Sciatic nerve (tissue), 2 donors: ENCODE measurements at places on chromosomes 16 and 17. TPM values are rescaled to one million over a fixed set of nuclear protein-coding genes. Genes with fewer than 3 reads are reported as not detected.
A peak's percentile ranks its signal among the peaks of the same experiment; 100 is the strongest.

GRCh38 chr16:67184453-67184994 lies 761 bp upstream of the MATCAP1 start:
- DNase-seq: no peak

GRCh38 chr16:46688101-46688653 lies 801 bp downstream of the VPS35 start:
- DNase-seq: peak; percentile 66

DNA sequence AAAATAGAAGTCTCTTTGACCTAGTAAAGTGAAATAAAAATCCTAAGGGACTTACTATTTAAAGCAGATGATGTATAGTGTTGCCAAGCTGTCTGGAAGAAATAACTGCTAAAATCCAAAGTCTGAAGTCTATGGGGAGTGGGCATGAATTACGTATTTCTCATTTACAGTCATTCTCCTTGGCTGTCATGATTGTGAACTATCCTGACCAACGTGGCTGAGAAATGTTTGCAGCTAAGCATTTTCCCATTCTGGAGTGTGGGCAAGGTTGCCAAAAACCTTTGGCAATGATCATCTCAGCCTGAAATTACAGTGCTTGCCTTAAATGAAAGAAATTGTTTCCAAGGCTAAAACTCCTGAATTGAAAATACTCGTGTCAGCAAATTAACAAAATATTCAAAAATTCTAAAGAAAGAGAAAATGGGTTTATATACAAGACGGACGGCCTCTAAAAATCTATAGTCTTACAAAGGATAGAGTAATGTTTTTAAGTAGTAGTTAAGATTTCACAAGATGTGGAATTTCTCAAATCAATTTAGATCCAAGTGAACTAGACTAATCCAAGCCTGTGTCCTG lies 77.0 kb downstream of the CACNG1 start:
- DNase-seq: no peak

Gene SAMD14
- 2.5 TPM for total RNA-seq

- no peak for DNase-seq
Measured at GRCh38 chr17:81553018-81553615, 964 bp upstream of the FAAP100 start.

- DNase-seq: no peak
Measured at GRCh38 chr17:2323629-2324314, 12.5 kb downstream of the TSR1 start.

Gene RHBDL1
- 1.6 TPM for total RNA-seq

DNA sequence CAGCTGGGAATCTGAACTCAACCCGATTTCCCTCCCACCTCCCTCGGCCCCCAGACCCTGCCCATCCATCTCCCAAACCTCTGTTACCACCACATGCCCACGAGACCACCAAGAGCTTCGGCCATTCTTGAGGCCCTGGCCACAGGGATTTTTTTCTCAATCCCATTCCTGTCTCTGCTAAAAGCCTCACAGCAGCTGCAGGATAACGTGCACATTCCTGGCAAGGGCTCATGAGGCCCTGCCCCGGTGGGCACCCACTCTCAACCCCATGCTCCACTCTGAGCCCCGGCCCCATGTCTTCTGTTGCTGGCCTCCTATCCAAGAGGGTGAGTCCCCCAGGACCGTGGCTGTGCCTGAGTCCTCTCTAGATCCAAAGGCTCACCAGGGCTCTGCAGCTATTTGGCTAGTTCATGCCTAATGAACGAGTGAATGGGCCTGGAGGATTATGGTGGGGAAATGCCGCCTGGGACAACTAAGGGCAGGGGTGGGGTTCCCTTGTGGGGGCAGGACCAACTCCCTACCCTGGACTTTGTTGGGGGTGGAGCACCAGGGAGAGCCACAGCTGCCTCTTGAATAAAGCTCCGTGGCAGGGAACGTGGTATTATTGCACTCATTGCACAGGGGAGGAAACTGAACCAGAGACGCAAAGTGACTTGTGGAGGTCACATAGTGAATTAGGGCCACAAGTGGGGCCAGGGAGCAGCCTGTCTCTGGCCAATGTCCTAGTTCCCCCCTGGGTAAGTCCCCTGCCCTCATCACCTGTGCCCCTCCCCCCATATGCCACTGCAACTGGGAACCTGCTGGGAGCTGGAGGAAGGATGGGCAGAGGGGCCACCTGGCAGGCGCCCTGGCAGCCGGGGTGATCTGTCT lies 113.8 kb upstream of the SMURF2 start:
- no peak for DNase-seq

DNA sequence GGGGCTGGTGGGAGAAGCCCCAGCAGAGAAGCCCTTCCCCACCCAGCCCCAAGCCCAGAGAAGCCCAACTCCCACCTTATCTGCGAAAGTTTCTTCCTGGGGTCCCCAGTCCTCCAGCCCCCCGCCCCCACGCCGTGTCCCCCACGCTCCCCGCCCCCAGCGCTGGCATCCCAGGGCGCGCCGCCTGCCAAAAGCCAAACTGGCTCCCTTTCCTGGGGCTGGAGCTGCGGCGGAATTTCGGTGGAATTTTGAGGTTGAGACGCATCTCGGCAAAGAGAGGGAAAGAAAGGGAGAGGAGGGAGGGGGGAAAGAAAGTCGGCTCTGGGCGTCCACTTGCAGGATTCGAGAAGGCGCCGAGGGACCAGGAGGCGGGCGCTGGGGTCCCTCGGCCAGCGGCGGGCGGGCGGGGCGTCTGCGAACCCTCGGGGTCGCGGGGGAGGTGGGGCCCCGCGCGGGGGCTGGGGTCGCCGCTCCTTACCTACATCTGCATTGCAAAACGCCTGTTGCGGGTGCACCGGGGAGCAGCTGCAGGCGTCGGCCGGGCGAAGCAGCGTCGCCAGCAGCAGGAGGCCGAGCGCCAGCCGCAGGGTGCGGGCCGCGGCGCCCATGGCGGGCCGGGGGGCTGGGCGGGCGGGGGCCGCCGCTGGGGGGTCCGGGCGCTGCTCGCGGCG lies 571 bp downstream of the TIMP2 start:
- DNase-seq: no peak

GRCh38 chr17:77096570-77097214 lies 44.1 kb upstream of the SEC14L1 start:
- no peak for DNase-seq

Gene HIGD1B
- total RNA-seq: 5.8 TPM

DNA sequence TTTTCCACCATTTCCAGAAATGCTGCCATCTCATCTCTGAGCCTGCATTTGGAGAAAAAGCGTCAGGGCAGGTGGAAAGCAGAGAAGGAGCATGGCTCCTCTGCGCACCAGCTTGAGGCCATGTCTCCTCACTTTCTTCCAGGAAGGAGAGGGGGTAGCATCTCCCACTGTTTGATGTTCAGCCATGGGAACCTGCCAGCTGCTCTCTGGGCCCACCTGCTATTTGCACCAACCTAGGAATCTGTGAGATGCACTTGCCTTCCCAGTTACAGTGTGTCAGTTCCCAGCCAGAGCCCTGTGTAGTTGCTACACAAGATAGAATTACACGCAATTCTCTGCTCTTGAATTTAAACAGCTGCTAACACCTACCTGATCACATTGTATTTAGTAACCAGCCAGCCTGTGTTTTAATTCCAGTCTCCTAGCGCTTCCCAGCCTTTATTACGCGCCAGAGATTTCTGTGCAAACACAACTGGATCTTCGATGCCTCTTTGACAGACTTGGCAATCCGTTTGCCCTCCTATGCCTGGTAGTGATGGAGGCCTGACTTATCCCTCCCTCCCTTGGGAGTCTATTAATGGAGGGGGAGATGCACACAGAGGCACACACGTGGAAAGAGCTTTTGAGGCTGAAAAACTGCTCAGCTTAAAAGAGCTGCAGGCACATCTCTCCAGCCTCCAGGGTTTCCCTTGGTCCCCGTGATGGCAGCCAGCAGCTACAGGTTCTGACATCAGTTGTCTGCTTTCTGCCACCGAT lies 98.1 kb upstream of the SEC14L1 start:
- no peak for DNase-seq

DNA sequence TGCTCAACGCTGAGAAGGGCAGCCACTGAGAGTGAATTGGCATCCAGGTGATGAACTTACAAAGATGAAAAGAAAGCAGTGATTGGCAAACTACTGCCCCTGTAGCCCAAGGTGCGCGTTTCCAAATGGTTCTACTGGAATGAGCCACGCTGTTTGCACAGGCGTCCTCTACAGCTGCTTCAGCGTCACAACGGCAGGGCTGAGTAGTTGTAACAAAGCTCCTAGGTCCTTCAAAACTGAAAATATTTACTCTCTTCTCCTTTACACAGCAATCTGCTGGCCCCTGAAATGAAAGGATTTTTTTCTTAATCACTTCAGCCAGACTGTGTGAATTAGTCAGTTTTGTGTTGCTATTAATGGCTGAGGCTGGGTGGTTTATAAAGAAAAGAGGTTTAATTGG lies 107.2 kb upstream of the FOXF1 start:
- no peak for DNase-seq

DNA sequence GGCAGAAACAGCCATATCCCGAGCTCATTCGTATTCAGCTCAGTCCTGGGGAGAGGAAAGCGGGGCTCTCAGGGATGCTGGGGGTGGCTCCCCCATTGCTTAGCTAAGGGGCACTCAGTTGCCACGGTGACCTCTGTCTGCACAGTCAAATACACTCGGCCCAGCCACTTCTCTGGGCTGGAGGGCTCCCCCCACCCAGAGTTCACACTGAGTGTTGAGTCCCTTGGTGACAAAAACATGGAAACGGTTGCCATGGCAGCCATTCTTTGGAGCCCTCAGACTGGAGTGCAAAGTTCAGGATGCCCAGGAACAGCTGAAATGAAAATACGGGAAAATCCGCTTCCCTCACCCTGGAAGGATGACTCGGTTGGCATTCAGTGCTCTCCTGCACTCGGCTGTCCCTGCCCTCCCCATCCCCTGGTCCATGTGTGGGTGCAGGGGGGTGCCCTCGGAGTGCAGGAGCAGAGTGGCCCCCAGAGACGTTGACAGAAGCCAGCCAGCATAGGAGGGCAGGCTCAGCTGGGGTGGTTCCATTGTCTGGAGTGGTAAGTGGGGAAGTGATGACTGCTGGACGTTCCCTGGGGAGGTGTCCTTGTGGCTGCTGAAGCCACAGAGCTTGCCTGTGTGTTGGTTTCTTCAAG lies 216.5 kb downstream of the NTN1 start:
- no peak for DNase-seq
